ENCODE measurements at places on chromosomes 6 and 20.

DNA sequence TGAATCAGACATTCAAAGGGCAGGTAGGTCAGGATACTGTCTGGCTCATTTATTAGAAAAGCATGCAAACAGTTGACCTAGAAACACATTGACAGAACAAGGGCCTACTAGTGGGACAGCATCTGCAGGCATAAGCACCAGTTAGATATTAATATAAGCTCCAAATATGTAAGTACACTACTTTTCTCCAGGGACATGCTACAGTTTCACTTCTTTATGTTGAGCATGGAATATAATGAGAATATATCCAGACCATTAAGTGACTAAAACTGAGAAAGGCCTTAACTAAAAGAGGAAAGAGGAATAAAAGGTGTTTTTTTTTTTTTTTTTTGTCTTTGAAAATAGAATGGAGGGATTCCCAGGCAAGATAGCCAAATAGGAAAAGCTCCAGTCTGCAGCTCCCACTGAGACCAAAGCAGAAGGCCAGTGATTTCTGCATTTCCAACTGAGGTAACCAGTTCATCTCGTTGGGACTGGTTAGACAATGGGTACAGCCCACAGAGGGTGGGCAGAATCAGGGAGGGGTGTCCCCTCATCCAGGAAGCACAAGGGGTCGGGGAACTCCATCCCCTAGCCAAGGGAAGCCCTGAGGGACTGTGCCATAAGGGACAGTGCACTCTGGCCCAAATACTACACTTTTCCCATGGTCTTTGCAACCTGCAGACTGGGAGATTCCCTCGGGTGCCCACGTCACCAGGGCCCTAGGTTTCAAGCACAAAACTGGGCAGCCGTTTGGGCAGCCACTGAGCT lies 251.6 kb downstream of the PHF3 start:
- no peak for DNase-seq

DNA sequence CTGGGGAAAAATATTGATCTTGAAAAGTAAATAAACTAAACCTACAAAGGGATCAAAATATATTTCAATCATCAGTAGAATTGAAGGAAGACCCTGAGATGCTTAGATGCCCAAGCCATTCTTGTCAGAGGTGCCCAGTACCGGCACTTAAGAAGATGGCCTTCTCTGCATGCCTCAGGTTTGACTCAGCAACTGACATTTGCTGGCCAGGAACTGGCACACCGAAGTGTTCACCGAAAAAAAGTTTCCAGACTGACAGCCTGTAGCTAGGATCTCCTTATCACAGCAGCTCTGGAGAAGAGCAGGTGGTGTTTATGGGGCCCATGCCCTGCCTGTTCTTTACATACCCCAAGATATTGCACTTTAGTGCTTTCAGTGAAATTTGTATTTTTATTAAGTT lies 203.2 kb downstream of the MOXD1 start:
- DNase-seq = no peak

DNA sequence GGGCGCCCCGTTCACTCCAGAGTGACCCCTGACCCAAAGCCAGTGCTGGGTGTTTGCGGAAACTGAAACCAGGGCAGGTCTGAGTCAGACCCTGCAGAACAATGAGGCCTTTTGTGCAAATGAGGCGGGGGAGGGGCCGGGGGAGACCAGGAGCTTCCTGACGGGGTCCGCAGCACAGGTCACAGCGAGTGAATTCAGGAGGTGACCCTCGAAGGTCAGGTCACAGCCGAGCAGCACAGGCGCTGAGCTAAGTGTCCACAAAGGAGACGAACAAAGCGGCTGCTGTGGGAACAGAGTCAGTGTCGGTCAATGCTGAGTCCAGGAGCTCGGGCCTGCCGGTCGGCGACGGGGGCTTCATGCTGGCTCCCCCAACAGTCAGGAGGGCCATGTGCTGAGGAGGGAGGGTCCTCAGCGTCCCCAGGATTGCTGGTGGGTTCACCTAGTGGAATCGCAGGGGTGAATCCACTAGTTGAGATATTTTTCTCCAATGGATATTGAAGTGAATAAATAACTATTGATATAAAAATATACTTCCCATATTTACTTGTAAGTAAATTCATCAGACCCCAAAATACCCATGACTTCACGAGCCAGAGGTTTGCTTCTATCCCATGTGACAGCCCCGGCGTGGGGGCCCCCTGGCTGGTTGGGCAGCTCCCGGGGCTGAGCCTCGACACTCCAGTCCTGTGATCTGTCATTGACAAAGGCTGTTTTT lies 188.4 kb upstream of the SULF2 start:
- DNase-seq = no peak

DNA sequence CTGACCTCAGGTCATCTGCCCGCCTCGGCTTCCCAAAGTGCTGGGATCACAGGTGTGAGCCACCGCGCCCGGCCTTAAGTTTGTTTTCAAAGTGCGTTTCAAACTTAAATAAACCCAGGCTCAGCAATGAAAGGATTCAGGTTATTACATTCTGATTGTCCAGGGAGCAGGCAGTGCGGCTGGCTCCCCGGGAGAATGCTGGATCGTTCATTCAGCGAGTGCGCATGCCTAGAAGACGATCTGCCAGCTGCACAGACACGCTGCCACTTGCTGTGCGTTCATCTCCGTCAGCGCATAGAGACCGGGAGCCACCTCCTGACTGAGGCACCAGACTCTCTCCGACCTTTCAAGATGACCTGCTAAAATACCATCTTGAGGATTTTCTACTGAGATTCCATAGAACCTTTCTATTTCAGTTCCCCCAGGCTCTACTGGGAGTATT lies 163.9 kb upstream of the ZNF217 start:
- DNase-seq = no peak

DNA sequence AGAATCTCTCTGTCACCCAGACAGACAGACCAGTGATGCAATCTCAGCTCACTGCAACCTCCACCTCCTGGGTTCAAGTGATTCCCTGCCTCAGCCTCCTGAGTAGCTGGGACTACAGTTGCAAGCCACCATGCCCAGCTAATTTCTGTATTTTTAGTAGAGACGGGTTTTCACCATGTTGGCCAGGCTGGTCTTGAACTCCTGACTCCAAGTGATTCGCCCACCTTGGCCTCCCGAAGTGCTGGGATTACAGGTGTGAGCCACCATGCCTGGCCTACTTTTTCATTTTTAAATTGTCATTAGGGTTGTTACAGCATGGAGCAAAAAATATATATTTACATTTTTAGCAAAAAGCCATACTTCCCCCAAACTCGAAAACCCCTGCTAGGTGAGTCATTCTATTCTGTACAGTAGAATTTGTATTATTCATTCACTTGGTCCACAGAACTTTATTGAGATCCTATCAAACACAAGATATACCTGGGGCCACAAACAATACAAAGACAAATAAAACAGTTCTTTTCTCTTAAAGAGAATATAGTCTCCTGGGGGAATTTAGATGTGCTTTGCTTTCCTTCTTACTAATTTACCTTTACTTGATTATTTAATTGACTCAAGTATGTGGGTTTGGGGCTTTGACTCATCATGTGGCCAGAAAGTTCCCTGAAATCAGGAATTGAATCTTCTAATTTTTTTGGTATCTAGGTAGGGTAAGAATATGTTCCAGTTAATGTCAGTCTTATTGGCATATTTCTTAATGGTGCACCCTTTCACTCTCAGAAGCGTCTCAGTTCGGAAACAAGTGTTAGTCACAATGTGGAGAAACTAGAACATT lies 16.6 kb upstream of the CCND3 start:
- DNase-seq = no peak

DNA sequence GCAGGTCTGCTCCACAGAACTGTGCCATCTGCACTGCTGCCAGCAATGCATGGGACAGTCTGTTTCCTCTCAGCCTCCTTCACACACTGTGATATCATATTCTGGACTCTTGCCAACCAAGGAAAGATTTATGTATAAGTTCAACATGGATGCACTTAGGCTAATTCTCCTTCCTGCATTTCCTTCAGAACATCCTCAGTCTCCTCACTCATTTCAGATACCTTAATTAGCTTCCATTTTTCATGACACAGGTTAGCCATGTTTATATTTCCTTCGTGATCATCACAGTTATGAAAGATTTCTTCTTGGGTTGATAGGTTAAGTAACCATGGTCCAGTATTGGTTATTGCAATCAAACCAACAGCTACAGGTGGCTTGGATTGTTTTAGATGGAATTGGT lies 46.4 kb upstream of the DDR1 start:
- no peak for DNase-seq

GRCh38 chr20:3814928-3815495 lies 5.3 kb upstream of the AP5S1 start:
- no peak for DNase-seq

All from skeletal muscle cell (primary cell).